ENCODE measurements at places on chromosomes 4 and X.

GRCh38 chr4:128583753-128584712, 225.5 kb upstream of the JADE1 start:
- no peak for DNase-seq

GRCh38 chrX:29477878-29478277, 737.5 kb upstream of the MAGEB2 start:
- no peak for DNase-seq

DNA sequence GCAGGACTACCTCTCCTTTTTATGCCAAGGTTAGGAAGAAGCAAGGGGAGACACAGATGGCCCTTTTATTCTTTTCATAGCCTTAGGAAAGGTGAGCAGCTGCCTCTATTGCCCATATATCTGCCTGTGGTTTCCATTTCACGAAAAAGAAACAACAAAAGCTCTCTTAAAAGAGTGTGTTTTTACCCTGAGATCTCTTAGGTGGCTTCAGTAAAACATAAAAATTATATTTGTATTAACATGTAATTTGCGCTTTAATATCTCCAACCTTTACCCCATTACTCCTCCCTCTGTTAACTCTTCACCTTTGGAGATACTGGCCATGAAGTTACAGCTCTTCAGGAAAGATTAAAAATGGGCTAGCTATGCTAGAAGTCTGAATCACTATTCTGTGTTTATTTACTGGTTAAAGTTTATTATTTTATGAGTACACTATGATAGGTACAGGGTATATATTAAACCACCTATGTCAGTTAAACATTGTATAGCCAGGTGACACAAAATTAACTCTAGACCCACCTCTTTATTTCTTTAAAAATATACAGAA, 15.0 kb upstream of the SULT1B1 start:
- DNase-seq = no peak

DNA sequence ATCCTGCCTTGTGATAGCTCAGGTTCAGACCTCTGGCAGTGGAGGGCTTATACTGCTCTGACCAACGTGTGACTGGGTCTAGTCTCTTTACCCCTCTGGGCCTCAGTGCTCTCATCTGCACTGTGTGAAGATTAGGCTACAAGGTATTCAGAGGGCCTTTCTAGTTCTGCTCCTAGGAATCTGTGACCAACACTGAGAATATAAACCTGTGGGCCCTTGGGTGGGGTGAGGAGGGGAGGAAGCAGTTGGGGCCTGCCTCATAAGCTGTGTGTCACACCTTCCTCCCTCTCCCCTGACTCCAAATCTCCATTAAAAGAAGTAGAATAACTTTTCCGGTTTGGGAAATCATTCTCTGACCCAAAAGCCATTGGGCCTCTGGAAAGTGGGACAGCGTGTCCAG, 66.3 kb upstream of the MSN start:
- DNase-seq = no peak

GRCh38 chrX:9657590-9658256, 107.9 kb downstream of the GPR143 start:
- no peak for DNase-seq

GRCh38 chr4:172851534-172851933, 317.1 kb upstream of the GALNT7 start:
- no peak for DNase-seq

GRCh38 chr4:62544428-62544827, 1344.3 kb downstream of the ADGRL3 start:
- DNase-seq = no peak

- no peak for DNase-seq
These were observed 332 bp upstream of the RENBP start for GRCh38 chrX:153944800-153945150.

- DNase-seq = no peak
These were observed 36.9 kb upstream of the FAT1 start for GRCh38 chr4:186760576-186760975.

DNA sequence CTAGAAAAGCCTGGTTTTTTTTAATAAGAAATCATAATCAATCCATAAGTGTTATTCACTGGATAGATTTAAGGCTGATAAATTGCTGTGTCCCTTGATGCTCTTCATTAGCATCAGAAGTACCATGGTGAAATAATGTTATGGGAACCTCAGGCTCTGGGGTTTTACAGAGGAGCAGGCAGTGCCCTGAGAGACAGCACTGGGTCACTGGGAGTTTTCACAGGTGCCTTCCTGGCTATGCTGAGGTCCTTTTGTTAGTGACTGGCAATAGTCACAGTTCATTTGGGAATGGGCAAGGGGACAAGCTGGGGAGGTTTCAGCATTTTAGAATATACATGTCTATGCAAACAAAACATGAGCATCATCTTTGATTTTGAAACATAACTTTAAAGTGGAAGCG, 38.6 kb downstream of the ANK2 start:
- no peak for DNase-seq

GRCh38 chrX:41332408-41333002, 1.5 kb upstream of the DDX3X start:
- peak; percentile 33 for DNase-seq

DNA sequence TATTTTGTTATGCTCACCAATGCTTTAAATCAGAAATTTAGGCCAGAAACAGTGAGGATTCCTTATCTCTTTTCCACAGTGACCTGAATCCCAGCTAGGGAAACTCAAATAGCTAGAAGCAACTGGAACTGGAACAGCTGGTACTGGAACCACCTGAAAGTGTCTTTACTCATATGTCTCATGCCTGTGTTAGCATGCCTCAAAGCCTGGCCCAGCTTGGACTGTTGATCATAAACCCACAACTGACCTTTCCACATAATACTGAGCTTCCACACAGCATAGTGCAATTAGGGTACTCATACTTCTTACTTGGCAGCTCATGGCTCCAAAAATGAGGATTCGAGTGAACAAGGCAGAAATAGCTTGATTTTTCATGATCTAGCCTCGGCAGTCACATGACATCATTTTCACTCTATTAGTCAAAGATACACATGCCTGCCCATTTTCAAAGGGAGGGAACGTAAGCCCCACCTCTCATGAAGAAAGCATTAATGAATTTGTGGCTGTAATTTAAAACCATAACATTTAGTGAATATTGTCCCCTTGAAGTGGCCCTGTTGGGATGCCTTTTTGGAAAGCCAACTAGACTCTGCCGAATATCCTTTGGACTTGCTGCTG, 80.8 kb upstream of the ACSL1 start:
- DNase-seq = no peak

DNA sequence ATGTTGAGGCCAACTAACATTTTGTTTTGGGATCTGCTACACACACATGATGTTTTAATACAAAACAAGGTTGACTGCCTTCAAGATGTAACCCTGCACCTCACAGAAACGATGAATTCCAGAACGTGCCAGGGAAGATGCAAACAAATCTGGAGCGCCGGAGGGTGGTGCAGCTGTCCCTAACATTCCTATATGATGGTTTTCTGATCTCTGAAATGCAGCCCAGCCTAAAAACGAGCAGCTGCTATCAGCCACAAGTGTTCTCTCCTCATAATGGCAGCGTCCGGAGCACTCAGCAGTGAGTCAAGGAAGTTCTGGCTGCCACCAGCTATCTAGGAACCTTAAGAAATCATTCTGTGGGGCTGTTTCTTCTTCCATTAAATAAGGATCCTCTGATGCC, 333.4 kb downstream of the NR3C2 start:
- DNase-seq = no peak

DNA sequence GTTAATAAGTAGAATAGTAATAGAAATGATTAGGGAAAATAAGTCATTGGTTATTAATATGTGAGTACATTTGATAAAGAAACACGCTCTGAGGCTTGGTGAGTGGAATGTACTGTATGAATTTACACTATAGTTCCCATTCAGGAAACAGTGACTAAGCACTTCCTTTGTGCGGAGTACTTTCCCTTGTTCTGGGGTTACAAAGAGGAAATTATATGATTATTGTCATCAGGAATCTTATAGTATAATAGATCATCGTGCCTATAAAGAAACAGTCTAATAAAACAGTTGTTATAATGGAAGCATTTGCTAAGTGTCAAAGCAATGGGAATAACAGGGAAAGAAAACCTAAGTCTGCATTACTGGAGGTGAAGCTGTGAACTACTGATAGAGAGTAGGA, 138.0 kb downstream of the RPA4 start:
- DNase-seq = no peak

DNA sequence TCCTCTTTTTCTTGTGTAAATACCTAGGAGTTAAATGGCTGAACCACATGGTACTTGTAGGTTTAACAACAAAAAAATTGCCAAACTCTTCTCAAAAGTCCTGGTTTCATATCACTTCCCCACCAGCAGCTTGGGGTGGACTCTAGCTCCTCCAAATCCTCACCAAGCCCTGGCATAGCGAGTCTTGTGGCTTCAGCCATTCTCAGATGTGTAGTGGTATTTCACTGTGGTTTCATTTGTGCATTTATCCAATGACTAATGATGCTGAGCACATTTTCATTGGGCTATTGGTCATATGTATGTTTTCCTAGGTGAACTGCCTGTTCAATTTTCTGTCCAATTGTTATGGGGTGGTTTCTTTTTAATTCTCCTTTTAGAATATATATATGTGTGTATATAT, 249.3 kb downstream of the NLGN4X start:
- DNase-seq = no peak

DNA sequence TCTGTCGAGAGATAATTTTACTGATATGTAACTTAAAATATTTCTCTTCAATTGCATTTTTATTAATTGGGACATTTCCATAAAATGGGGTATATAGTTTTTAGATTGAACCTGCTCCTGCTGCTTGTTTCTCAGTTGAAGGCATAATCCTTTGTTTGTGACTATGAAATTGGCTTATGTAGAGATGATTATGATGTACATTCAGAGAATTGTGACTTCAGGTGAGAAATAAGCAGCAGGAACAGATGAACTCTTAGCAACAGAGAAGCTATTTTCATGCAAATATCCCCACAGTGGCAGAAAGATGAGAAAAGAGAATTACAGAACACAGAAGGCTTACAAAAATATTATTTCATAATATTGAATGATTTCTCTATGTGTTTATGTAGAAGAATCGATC, 1499.5 kb upstream of the ADGRL3 start:
- no peak for DNase-seq

- DNase-seq = peak; percentile 36
These were observed 29.5 kb upstream of the FGFR3 start for GRCh38 chr4:1763550-1764080.

GRCh38 chrX:70434914-70435586, 9.6 kb upstream of the DLG3 start:
- DNase-seq = no peak

DNA sequence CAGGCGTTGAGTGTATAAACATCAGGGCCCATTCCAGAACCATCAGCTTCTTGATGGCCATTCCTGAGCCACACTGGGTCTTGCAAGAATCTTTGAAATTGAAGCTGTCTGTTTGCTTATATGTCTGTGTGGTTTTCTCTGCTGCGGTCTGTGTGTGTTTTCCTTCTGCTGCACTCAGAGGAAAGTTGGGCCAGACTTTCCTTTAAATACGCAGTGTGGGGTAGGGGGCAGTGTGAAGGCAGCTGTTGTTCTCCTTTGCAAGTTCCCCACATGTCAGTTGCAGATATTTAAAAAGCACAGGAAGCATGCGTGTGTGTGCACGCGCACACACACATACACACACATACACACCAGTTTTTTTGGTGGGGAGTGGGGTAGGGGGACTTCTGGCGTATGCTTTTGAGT, 32.1 kb downstream of the CCKAR start:
- peak; percentile 35 for DNase-seq

DNA sequence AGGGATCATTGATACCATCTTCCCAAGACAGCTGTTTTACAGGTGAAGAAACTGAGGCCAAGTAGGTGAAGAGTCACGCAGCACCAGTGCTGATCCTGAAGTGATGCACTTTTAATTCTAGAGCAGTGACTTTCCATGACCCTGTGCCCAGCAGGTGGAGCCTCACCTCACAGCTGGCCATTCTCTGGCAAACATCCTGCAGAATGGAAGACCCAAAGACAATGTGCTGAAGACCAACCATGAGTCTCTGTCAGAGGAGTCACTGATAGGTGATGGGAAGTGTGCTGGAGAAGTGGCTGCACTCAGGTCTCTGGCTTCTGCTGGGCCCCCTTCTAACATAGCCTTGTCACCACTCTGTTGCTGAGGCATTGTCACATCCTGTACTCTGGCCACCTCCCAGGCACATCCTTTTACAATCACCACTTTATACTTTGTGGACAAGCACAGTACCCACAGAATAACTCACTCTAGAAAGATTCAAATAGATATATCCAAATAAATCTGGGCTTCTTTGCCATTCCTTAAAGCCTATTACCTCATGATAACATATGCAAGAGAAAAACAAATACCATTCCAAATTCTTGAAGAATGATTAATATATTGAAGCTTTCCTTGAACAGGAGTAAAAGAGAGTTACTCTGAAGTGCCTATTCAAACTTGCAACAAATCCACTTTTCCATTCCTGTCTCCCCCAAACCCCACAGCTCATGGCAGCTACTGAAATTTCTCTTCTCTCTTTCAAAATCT, 64.1 kb upstream of the SCOC start:
- no peak for DNase-seq

DNA sequence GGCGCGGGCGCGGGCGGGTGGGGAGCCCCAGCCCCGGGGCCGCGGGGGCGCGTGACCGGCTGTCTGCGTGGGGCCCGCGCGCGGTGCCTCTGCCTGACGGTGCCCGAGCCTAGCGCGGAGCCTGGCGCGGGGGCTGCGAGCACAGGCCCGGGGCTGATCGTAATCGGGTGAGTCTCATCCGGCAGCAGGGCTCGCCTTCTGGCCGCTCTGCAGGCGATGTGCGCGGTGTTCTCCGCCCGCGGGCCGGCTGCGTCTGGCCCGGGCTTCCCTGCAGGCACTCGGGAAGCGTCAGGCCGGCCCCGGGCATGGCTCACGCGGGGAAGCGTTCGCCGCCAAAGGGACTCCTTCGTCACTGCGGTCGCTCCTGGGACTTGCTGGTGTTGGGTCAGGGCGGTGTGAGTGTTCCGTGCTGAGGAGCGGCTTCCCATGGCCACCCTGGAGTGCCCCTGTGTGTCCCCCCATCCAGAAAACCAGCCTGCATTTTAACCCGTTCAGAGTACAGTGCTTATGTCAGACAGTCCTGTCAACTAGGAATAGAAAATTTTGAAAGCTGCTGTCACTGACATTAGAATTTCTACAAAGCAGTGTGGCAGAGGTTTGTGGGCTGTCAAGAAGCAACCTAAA, 40.6 kb downstream of the FAM149A start:
- no peak for DNase-seq

GRCh38 chr4:6916587-6917460, 7.2 kb downstream of the TBC1D14 start:
- no peak for DNase-seq

DNA sequence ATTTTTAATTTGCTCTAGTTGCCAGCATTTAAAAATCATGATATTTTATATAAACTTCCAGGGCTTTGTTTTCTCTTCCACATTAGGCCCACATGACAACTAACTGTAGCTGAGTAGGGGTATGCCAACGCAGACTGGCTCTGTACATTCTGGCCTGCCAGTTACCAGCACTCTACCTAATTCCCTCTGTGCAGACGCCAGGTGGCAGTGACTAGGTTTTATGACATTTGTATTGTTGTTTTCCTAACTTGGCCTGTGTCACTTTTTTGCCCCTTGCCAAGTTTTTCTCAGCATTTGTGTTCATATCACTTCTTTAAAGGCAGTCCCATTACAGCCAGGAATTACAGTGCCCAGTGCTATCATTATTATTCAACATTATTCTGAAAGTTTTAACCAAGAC, 347.5 kb downstream of the NKX6-1 start:
- DNase-seq = no peak
